ENCODE measurements at places on chromosomes 12 and 14.

- no peak for DNase-seq
These were observed 1221.4 kb downstream of the VRK1 start for GRCh38 chr14:98018628-98019027.

DNA sequence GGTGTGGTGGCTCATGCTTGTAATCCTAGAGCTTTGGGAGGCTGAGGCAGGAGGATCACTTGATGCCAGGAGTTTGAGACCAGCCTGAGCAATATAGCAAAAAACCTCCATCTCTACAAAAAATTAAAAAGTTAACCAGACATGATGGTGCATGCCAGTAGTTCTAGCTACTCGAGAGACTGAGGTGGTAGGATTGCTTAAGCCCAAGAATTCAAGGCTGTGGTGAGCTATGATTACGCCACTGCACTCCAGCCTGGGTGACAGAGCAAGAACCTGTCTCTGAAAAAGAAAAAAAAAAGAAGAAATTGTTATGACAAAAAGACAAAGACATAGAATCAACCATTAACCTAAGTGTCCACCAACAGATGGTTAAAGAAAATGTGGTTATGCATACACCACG, 2.1 kb upstream of the ATP23 start:
- DNase-seq = no peak

- no peak for DNase-seq
These were observed 398.8 kb downstream of the PRKD1 start for GRCh38 chr14:29528889-29529288.

DNA sequence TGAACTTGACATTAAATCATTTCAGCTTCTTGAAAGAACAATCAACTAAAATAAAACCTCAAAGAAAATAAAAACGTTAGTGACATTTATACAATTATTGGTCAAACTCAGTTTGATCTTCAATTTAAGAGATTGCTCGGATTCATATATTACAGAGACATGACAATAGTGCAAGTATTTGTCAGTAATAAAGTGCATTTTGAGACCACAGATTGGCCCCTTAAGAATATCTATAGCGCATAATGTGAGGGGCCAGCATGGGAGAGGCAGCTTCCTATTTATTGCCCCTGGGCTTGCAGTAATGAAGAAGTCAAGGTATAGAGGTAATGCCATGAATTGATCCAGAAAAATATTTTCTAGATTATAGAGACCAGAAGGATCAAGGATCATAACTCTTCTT, 552.3 kb downstream of the VRK1 start:
- DNase-seq = no peak

GRCh38 chr12:26369588-26369987, 174.2 kb downstream of the SSPN start:
- no peak for DNase-seq

- no peak for DNase-seq
These were observed 40.8 kb downstream of the PRPF40B start for GRCh38 chr12:49664167-49664566.

GRCh38 chr14:105746124-105746514, 219.7 kb downstream of the TMEM121 start:
- no peak for DNase-seq

DNA sequence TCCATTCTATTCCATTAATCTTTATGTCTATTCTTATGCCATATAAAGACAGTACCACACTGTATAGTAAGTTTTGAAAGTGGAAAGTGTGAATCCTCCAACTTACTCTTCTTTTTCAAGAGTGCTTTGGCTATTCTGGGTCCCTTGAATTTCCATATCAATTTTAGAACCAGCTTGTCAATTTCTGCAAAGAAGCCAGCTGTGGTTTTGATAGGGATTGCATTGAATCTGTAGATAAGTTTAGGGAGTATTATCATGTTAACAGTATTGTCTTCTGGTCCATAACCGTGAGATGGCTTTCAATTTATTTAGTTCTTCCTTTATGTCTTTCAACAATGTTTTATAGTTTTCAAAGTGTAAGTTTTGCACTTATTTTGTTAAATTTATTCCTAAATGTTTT, 34.2 kb upstream of the GCH1 start:
- DNase-seq = no peak

GRCh38 chr12:131030472-131031328, 77.0 kb downstream of the ADGRD1 start:
- DNase-seq = no peak

GRCh38 chr12:120257041-120257821, 8.3 kb downstream of the PXN start:
- peak; percentile 66 for DNase-seq

GRCh38 chr12:81597928-81598604, 161.1 kb downstream of the PPFIA2 start:
- no peak for DNase-seq

DNA sequence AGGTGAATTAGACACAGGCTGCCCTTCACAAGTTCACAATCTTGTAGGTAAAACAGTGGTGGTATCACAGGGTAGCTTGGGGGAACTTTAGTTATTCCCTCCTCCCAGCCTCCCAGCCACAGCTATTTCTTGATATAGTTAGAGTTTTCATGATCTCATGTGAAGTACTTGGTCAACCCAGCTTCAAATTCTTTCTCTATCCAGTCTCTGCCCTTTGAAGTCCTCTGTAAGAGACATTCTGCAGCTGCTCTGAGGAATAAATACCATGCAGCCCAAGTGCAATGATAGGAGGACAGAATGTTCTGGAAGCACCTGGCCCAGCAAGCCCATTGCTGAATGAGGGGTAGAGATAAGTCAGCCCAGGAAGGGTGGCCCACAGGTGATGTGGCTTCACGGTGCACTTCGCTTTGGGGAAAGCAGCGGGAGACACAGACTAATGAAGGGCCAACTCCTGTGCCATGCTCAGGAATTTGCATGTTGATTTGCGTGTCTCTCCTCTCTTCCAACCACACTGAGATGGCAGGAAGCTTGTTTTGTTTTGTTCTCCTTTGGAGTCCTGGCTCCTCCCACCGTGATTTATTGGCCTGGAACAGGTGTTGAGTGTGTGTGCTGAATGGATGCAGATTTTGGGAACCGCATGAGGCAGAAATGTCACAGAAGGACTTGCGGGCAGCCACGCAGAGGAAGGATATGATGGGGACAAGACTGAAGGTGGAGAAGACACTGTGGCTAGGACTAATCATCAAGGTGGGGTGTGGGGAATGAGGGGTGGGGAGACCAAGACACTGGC, 8.0 kb upstream of the TXNRD1 start:
- DNase-seq = no peak

DNA sequence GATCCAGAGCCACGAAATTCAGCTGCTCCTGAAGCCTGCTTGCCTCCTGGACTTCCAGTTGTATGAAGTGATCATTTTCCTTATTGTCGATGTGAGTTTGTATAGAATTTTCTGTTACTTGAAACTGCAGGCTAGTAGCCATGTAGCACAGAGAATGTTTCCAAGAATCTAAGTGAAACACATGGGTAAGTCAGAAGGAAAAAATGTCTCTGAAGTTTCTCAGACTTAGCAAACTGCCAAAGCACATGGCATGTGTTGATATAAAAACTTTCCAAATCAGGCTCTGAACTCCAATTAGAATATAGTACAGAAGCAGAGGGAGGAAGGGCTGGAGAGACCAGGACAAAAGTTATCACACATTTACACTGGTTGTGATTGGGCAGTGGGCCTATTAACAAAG, 9.8 kb upstream of the PCNX1 start:
- no peak for DNase-seq

- no peak for DNase-seq
These were observed 29.5 kb upstream of the SYCP3 start for GRCh38 chr12:101768781-101769180.

- DNase-seq = no peak
These were observed 861 bp downstream of the IL26 start for GRCh38 chr12:68224613-68225285.
